ENCODE measurements at places on chromosomes 7 and 10. TPM values are rescaled to one million over a fixed set of nuclear protein-coding genes. Genes with fewer than 3 reads are reported as not detected.
A peak's percentile ranks its signal among the peaks of the same experiment; 100 is the strongest.

The BAMBI gene
- polyA plus RNA-seq = 0.52 TPM

The CPN1 gene
- not detected for polyA plus RNA-seq

The TMEM176A gene
- polyA plus RNA-seq = not detected

The ENKUR gene
- polyA plus RNA-seq = 0.67 TPM

The FAM25G gene
- polyA plus RNA-seq = not detected

The CH25H gene
- polyA plus RNA-seq = 0.24 TPM

DNA sequence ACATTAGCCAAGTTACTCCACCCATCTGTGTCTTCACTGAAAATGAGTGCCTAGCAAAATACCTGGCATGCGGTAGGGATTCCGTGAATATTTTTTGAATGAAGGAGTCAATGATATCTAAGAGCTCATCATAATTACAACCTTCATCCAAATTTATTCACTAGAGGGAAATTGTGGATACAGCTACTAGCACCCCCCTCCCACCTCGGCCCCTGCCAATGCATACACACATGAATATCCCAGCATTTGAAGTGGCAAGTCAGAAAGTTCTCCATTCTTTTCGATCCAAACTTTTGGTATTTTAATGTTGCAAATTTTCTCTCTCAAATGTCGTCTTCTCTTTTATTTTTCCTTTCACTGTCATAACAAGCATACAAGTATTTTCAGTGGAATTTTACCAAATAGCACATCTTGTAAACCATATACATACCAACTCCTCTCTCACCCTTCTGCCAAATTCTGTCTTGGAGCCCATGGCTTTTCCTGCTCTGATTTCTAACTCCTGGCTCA lies 164.3 kb downstream of the GRID1 start:
- no peaks in the 10 kb centered on the region for H3K4me1 ChIP-seq
- no peak overlapping the region for H3K27ac ChIP-seq
- H3K27me3 ChIP-seq = peaks cover 8% of the 10 kb centered on the region
- H3K36me3 ChIP-seq = no peaks in the 10 kb centered on the region
- no peak for DNase-seq

DNA sequence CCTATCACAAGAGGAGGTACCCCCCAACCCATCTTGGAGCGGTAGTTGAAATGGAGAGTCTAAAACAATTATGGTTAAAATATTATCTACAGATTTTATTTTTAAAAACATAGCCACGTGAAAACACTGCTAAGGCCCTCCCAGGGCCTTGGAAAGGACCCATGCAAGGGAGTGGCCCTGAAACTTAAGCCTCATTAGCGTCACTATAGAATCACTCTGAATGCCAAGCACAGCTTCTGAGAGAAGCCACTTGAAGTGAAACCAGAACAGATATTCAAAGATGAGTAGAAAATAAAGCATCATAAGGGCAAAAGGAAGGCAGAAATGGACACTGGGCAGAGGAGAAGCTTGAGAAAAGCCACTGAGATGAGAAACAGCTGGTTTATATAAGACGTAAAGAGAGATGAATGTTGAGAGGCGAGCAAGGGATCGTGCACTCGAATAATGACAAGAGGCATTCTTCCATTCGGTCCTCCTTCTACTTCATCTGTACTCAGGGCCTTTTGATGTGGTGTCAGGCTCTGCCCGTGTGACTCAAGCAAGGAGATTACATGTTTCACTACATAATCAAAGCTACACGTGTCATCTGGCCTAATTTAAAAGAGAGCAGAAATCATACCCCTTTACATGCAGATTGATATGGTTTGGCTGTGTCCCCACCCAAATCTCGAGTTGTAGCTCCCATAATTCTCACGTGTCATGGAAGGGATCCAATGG lies 33.4 kb upstream of the SLC39A12 start:
- no peaks in the 10 kb centered on the region for H3K4me1 ChIP-seq
- no peaks in the 10 kb centered on the region for H3K36me3 ChIP-seq
- DNase-seq = no peak
- H3K27me3 ChIP-seq = no peaks in the 10 kb centered on the region
- no peak overlapping the region for H3K4me3 ChIP-seq

DNA sequence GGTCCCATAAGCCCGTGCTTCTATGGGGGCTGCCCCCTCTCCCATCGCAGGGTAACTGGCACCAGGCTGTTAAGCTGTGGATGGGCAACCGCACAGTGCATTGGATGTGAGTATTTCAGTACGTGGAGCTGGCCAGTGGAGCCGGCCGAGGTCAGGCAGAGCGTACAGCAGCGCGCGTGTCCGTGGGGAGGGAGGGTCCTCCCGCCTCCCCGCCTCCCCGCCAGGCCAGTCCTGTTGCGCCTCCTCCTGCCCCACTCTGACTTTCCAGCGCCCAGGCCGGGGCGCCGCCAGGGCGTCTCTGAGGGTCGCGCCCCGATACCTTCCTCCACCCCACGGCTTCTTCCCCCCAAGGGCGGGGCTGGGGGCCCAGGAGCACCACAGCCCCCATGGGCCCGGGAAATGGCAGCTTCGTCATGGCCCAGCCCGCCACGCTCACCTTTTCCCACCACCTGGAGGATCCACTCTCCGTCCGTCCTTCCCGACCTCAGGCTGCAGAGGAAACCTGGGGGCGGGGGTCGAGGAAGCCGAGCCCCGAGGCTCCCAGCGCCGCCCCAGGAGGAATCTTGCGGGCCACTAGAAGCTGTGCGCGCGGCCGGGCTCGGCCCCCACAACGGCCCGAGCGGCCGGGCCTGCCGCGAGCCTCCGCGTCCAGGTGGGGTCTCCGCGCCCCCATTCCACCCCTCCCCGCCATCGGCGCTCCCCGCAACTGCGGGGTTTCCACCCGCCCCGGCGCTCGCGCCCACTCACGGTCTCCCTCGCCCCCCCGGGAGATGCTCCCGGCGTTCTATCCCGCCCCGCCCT lies 831 bp upstream of the PFKP start:
- no peak for DNase-seq
- H3K4me1 ChIP-seq = peaks cover 40% of the 10 kb centered on the region
- H3K27me3 ChIP-seq = no peaks in the 10 kb centered on the region
- peak overlapping the region; percentile 75 for H3K4me3 ChIP-seq

DNA sequence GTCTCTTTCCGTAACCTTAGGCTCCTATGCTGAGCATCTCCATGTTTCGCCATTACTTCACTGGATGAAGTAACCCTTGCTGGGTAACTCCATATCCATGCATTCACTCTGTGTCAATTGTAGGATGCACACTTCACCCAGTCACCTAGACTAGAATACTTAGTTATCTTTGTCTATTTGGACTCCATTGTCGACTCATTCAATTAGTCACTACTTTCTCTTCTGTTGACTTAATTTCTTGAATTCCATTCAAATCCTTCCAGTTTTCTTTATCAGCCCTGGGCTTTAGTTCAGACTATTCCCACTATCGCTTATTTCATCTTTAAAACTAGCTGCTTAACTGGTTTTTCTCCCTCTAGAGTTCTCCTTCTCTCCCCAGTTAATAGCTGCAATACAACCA lies 111.3 kb upstream of the TNS3 start:
- H3K4me1 ChIP-seq = peaks cover 11% of the 10 kb centered on the region
- H3K4me3 ChIP-seq = no peak overlapping the region
- H3K27ac ChIP-seq = peak overlapping the region; percentile 10
- DNase-seq = no peak
- H3K36me3 ChIP-seq = no peaks in the 10 kb centered on the region

- H3K27me3 ChIP-seq = no peaks in the 10 kb centered on the region
- H3K36me3 ChIP-seq = no peaks in the 10 kb centered on the region
- no peak for DNase-seq
- H3K4me1 ChIP-seq = peaks cover 18% of the 10 kb centered on the region
- H3K4me3 ChIP-seq = no peak overlapping the region
- no peak overlapping the region for H3K27ac ChIP-seq
Measured at GRCh38 chr10:108632144-108632543, 1291.2 kb downstream of the XPNPEP1 start.

- H3K36me3 ChIP-seq = no peaks in the 10 kb centered on the region
- no peak for DNase-seq
- H3K4me1 ChIP-seq = no peaks in the 10 kb centered on the region
- H3K27ac ChIP-seq = no peak overlapping the region
- H3K27me3 ChIP-seq = no peaks in the 10 kb centered on the region
Measured at GRCh38 chr10:126223512-126224067, 164.7 kb downstream of the ADAM12 start.

- peaks cover 9% of the 10 kb centered on the region for H3K27me3 ChIP-seq
- H3K27ac ChIP-seq = no peak overlapping the region
- H3K4me1 ChIP-seq = peaks cover 5% of the 10 kb centered on the region
- DNase-seq = no peak
Measured at GRCh38 chr7:17472939-17473338, 174.5 kb downstream of the AHR start.

- no peak for DNase-seq
- no peak overlapping the region for H3K4me3 ChIP-seq
- peaks cover 6% of the 10 kb centered on the region for H3K4me1 ChIP-seq
- peaks cover 62% of the 10 kb centered on the region for H3K27me3 ChIP-seq
Measured at GRCh38 chr7:100649826-100650565, 6.3 kb downstream of the ACTL6B start.

DNA sequence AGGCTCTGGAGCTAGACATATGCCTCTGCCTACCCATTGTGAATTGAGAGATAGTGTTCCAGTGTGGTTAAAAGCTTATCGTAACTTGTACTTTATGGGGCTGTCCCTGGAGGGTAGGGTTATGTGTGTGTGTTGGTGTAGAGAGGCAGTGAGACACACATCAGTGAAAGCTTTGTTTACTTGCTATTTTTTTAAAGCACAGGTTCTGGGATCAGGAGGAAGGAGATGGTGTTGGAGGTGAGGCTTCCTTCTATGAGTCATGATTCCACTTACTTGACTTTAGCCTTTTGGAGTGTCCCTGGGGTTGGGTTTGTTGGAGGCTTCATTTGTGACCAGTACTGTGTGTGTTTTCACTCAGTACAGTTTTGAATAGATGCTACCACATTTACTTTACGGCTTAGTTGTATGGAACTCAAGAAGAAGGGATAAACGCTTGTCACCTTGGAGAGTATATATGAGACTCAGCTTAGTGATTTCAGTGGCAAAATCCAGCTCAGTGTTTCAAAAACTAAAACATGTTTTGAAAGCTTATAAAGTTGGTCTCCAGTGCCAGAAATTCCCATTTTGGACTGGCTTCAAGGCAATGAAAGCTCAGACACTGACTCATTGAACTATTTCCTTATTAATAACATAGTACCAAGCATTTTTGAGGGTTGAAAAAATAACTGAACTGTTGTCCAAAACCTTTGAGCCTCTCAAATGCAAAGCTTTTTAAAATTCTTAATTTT lies 106.2 kb downstream of the PLXDC2 start:
- H3K27me3 ChIP-seq = no peaks in the 10 kb centered on the region
- DNase-seq = no peak
- H3K4me1 ChIP-seq = no peaks in the 10 kb centered on the region
- H3K4me3 ChIP-seq = no peak overlapping the region

GRCh38 chr10:37704566-37704965 lies 152.8 kb downstream of the ZNF248 start:
- no peaks in the 10 kb centered on the region for H3K4me1 ChIP-seq
- H3K27me3 ChIP-seq = no peaks in the 10 kb centered on the region
- DNase-seq = no peak
- no peaks in the 10 kb centered on the region for H3K36me3 ChIP-seq
- no peak overlapping the region for H3K4me3 ChIP-seq
- H3K27ac ChIP-seq = no peak overlapping the region

GRCh38 chr10:95503001-95503400 lies 58.2 kb downstream of the SORBS1 start:
- peaks cover 28% of the 10 kb centered on the region for H3K27me3 ChIP-seq
- H3K4me3 ChIP-seq = no peak overlapping the region
- no peaks in the 10 kb centered on the region for H3K4me1 ChIP-seq
- no peak overlapping the region for H3K27ac ChIP-seq

GRCh38 chr10:101330631-101331225 lies 23.2 kb upstream of the BTRC start:
- DNase-seq = no peak
- H3K4me3 ChIP-seq = no peak overlapping the region
- H3K4me1 ChIP-seq = no peaks in the 10 kb centered on the region
- H3K36me3 ChIP-seq = no peaks in the 10 kb centered on the region
- peaks cover 49% of the 10 kb centered on the region for H3K27me3 ChIP-seq
